ENCODE measurements at places on chromosomes 6 and 20.

DNA sequence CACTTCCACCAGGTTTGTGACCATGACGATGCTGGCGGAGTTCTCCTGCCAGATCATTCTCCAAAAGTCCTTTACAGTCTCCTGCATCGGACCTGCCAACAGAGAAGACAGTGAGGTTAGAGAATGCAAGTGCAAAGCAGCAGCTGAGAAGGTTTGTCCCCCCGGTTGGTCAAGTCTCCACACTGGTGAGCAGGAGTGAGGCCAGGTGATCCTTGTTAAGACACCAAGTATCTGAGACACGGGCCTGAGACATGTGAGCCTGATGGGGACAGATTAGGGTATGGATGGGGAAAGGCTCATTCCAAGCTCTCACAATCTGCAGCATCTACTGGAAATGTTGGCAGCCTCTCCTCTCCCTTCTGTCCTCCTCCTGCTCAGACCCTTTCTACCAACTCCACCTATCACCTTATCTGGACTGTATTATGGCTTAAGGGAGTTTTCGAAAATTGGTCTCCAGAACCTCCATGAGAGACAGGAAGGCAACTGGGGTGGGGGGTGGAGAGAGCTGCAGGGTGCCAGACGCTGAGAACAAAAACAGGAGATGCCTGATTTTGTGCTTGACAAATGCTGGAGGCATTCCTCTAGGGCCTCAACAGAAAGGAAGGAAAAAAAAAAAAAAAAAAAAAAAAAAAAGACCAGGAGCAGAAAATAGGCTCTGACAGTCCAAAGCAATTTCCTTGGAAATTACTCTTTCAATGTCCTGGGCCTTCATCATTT is 500.4 kb upstream of the CHD6 start:
- no peak for DNase-seq

DNA sequence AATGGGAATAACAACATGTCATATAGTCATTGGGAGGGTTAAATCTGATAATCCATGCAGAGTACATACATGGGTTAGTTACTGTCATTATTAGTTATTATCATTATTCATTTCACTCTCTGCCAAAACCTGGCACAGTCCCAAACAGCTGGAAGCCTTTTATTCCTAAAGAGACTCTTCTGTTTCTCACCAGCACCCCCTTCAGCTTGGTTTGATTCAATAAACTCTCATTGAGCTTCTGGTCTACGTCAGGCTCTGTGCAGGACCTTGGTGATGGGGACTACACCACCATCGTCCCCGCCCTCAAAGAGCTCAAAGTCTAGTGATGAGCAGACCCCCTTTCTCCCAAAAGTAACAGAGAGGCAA is 2.3 kb downstream of the KCNK15 start:
- DNase-seq: no peak

DNA sequence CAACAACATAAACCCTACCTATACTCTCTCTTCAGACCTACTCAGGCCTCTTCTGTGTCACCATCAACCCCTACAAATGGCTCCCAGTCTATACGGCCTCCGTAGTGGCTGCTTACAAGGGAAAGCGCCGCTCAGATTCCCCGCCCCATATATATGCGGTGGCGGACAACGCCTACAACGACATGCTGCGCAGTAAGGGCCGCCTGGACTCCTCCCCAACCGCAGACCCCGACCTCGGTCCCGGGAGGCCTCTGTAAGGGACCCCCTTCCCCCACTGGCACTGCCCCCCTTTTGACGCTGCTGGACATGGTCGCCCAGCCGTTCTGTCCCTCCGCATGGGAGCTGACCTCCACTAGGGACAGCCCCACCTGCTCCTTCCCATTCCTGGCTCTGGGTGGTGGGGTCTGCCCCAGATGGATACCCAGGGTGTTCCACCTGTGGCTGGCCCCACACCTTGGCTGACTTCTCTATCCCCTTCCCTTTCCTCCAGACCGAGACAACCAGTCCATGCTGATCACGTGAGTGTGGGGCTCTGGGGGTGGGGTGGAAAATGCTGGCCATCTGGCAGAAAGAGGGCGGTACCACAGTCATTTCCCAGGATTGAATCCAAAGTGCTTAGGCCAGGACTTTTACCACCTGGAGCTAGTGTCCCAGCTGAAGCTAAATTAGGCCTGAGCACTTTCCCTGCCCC is 25.0 kb downstream of the MYH7B start:
- no peak for DNase-seq

DNA sequence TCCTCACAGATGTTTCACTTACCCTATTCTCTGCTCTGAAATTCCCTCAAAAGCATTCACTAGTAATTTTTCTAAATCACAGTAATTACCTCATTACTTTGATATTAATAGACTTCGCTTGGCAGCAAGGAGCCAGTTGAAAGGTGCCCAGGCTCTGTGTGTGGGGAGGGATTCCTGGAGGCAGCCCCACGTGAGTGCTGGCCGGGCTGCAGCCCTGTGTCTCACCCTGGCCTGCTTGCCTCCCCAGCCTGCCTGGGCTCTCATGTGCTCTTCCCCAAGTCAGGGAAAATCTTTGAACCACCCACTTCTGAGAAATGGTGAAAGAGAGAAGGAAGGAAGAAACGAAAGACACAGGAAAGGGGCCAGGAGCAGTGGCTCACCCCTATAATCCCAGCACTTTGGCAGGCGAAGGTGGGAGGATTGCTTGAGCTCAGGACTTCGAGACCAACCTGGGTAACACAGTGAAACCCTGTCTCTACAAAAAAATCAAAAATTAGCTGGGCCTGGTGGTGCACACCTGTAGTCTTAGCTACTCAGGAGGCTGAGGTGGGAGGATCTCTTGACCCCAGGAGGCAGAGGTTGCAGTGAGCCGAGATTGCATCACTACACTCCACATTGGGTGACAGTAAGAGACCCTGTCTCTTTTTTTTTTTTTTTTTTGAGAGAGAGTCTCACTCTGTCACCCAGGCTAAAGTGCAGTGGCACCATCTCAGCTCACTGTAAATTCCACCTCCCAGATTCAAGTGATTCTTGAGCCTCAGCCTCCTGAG is 20.0 kb upstream of the SNTA1 start:
- DNase-seq: no peak

DNA sequence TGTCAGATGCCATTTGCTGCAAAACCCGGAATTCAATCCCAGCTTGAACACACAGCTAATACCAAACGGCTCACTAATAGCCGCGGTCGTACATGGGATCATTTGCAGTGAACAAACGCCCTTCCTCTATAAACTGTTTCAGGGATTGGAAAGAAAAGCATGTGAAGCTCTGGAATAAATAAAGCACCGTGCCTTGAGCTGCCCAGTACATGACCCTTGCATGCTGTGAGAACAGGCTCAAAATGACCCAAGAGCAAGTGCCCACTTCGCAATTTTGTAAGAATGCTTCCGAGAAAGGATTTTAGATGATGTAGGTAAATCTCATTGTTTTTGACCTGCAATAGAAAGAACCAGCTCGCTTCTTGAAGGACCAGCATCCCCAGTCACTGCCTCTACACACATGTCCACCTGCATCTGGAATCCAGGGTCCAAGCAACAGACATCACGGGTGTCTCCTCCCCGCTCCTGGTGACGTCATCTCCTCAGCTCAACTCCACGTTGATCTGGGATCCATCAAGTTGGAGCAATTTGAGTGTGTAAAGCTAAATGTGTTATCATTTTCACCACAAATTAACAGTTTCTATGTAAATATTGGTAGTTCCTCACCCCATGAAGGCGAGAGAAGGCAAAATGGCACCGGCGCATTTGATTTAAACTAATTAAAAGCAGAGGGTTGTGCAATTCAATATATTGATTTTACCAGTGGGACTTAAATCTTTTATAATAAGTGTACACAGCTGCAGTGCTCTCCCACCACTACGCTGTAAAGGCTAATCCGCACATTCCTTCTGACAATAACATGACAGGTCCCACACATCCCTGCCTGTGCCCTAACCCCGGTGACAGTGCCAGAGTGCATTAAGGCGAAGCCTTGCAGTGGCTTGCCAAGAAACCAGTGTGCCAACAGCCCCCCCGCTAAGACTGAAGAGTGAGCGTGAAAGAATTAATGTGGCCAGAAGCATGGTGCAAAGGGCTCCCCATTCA is 6.2 kb downstream of the BMP7 start:
- no peak for DNase-seq

GRCh38 chr6:45946887-45947286 is 68.8 kb downstream of the CLIC5 start:
- DNase-seq: no peak

DNA sequence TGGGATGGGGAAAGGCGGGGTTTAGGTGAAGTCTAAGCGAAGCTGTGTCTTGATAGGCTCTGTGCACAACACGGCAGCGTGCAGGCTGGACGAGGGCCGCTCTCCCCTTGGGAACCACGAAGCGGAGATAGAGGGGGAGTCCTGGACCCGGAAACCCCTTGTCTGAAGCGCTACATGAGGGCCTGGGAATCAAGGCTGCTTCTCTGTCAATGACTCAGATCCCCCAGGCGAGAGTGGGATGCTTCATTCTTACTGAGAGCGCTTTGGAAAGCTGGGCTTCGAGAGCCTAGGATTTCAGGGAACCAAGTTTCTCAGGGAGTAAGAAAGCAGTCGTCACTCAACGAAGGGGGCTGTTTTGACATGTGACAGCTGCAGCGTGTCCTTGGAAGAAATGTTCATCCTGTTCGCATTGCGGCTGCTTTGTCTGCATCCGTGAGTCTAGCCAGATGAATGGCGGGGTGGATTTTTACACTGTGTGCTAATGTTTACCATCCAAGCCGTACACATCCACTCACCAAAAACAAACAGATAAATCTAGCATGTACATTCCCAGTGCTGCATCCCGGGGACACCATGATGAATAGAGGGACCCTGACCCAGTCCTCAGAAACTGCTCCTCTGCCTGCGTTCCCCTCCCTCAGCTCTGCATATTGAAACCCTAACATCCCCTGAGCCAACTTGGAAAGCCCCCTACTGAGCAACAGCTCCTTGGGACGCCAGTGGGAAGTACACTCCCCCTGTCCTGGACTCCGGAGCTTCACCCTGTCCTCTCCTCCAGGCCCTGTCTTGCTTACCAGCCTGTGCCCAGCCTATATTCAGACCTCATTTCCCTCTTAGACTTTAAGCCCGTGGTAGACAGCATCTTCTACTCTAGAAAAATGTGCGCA is 24.5 kb upstream of the RTF2 start:
- DNase-seq: no peak

- no peak for DNase-seq
Measured at GRCh38 chr20:24109537-24109936, 121.0 kb upstream of the GGTLC1 start.

GRCh38 chr6:137705160-137706082 is 161.6 kb upstream of the TNFAIP3 start:
- peak; percentile 18 for DNase-seq

DNA sequence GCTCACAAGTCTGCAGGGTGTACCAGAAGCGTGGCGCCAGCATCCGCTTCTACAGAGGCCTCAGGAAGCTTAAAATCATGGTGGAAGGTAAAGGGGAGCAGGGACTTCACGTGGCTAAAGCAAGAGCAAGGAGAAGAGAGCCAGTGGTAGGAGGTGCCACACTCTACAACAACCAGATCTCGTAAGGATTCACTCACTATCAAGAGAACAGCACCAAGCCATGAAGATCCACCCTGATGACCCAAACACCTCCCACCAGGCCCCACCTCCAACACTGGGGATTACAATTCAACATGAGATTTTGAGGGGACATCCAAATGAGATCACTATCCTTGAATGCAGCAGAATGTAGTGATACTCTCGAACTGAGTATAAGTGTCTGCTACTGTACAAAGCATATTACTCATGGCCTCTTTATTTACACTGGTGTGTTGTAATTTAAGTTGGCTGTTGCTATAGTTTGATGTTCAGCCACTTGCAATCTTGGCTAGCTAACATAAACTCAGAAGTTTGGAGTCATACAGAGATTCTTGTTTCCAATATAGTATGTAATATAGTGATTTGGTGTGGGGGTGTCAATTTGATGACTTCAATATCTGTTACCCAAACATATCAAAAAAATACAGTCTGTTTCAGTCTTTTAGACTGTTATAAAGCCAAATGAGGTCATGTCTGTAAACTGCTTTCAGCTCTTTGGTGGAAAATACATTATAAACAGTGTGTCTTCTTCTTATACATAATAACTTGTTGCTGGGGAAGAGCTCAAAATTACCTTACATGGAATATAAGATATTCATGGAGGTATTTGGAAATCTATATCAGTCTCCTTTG is 39.4 kb upstream of the MYLIP start:
- no peak for DNase-seq

DNA sequence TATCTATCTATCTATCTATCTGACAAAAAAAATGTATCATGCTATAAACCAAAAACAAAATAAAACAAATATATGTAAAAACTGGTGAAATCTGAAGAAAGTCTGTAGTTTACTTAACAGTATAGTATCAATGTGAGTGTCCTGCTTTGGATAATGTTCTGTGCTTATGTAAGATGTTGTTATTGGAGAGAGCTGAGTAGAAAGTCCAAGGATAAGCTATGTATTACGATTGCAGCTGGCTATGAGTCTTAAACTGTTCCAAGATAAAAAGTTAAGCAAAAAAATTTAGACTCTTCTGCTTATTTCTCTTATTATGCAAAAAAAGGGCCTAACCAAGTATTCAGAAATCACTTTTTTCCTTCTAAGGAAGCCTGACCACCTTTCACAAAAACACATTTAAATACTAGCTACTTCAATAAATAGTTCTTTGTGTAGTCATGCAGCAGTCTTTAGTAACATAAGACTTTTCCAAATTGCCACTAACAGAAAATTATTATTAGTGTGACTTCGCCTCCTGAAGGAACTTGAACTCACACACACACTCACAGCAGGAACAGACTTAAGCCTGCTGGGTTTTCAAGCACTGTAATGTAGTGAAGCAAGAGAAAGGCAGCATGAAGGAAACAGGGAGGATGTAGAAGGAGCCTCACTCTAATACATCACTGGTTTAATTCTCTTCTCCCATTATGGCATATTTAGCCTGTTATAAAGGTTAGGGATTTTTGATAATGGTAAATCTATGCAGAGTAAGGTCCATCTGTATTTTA is 265.8 kb upstream of the GJE1 start:
- no peak for DNase-seq

DNA sequence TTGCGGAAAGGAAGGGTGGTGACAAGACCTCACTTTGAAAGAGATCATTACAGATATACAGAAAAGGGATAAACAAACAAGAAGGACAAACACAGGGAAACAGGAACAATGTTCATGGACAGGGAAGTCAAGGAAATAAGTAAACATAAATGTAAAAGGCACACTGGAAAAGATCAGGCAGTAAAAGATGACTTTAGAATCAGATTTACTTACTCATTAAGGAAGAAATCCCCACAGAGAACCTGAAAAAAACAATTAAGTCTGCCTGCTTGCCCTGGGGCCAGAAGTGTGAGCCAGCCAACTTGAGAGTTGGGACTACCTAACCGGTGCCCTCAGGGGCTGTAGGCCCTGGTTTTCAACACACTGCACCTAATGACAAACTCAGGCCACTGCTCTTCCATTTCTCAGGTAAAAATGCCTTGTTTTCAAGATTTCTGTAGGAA is 1.7 kb downstream of the APMAP start:
- DNase-seq: no peak

- DNase-seq: no peak
Measured at GRCh38 chr6:27553123-27553904, 80.4 kb upstream of the ZNF184 start.

GRCh38 chr6:165515963-165516624 is 146.9 kb downstream of the PDE10A start:
- no peak for DNase-seq

Measured in astrocyte of the cerebellum (primary cell).